ENCODE measurements at places on chromosomes 12 and 14. TPM values are rescaled to one million over a fixed set of nuclear protein-coding genes. Genes with fewer than 3 reads are reported as not detected.

- DNase-seq, result no peak
Observed at GRCh38 chr14:52563120-52563519, 10.5 kb downstream of the GPR137C start.

DNA sequence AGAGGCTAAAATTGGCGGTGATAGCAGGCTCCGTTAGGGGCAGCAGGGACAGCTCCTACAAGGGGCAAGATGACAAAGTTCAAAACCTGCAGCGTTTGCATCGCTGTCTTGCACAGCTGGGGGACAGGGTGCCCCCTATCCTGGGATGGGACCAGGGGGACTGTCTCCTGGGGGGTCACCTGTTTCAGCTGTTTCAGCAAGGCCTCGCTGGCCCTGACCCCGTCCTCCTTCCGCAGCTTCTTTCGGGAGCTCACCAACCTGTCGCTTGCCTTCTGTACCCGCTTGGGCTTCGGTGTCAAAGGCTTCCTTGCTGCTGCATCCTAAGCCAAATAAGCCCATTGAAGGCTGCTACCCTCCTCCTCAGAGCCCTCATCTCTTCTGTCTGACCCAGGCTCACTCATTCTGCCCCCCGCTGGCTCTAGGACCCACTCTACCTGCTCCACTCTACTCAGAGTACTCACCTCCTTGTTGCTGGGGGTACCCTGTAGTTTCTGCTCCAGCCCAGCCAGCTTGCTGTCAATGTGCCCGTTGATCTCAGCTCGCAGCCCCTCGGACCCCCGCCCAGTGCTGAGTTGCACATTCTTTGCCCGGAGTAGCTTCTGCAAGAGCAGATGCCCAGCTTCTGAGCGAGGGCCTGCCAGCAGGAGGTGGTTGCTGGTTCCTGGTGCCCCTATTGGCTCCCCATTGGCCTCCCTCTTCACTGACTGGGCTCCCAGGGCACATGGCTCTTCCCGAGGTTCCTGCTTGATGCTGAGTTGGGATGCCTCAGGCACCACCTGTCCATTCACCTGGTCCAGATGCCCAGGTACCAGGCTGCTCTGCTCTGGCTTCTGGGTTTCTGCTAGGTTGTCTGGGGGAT lies 12.4 kb upstream of the PRKAG1 start:
- no peak for DNase-seq

GRCh38 chr14:41409806-41410205 lies 196.9 kb upstream of the LRFN5 start:
- no peak for DNase-seq

DNA sequence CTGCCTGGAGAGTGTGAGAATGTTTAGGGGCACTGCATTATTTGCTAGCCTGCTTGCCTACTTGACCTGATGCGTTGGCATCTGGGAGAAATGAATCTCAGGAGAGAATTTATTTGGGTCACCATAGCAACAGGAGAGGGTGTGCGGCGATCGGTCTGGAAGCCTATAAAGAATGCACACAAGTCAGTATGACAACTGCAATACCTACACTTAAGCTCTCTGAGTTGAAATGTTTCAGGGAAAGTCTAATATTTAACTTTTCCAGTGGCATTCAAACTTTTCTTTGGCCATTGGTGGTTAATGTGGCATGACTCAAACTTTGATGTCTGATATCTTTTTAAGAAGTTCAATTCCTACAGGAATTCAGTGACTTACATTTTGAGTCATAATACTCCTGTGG lies 205.1 kb downstream of the NEDD1 start:
- DNase-seq, result no peak

- DNase-seq, result no peak
Observed at GRCh38 chr12:33588725-33589405, 149.2 kb upstream of the SYT10 start.

GRCh38 chr12:118822512-118822911 lies 158.8 kb upstream of the SRRM4 start:
- DNase-seq, result no peak

DNA sequence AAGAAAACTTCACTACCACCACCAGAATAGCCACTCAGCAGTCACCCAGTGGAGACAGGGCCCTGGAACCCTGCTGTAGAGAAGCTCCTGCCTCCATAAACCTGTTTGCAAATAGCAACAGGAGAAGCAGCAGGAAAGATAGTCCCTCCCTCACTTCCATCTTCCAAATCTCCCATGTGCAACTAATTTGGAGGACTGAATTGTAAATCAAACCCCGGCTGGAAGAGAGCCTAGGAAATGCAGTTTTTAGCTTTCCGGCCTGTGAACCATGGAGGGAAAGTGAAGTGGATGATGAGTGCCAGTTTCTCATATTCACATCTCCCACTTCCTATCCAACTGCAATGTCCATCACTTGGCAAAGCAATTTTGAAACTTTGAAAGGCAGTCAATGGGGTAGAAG lies 167.2 kb upstream of the FRMD6 start:
- DNase-seq, result no peak

DNA sequence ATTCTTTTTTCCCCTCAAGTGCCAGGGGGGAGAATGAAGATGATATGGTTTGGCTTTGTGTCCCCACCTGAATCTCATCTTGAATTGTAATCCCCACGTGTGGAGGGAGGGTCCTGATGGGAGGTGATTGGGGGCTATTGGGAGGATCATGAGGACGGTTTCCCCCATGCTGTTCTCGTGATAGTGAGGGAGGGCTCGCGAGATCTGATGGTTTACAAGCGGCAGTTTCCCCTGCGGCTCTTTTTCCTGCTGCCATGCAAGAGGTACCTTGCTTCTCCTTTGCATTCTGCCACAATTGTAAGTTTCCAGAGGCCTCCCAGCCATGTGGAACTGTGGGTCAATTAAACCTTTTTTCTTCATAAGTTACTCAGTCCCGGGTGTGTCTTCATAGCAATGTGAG lies 173.7 kb downstream of the CAND1 start:
- DNase-seq, result no peak

GRCh38 chr14:105974902-105975301 lies 448.5 kb downstream of the TMEM121 start:
- peak; percentile 75 for DNase-seq

GRCh38 chr12:26416550-26416949 lies 221.2 kb downstream of the SSPN start:
- DNase-seq, result no peak

DNA sequence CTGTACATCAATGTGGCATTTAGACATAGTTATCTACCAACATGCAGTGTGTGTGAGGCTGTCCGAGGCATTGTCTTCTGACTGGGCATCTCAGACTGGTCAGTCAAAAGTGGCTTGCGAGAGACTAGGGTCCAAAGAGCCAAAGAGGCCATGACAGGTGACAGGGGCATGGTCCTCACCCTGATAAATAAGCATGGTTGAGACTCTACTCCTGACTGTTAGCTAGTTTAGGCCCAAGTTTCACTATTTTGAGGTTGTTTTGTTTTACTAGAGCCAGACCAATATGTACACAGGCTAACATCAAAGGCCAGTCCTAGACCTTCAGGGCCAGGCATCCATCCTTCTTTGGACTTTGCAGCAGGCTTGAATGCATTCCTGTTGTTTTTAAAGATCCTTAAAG lies 76.9 kb upstream of the SRSF5 start:
- DNase-seq, result no peak

- DNase-seq, result no peak
Observed at GRCh38 chr12:40171501-40171900, 53.3 kb upstream of the LRRK2 start.

GRCh38 chr12:64950711-64951298 lies 126.4 kb downstream of the TBC1D30 start:
- DNase-seq, result no peak

- no peak for DNase-seq
Observed at GRCh38 chr12:56086608-56087007, 6.6 kb downstream of the ERBB3 start.

DNA sequence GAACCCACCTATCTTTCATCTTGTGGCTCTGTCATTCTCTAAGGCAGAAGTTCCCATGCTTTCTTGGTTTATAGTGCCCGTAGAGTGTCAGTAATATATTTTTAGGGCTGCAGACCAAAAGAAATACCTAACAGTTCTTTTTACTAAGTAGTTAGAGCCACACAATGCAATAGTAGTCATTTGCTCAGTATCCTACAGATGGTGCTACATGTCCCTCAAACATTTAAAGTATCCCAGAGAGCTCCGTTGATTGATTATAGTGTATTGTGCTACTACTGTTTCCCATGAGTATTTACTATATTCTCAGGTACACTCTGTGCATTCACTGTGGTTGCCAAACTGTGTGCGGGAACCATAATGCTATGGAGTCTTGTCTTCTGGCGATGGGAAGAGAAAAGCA lies 4.7 kb upstream of the PLBD1 start:
- no peak for DNase-seq

GRCh38 chr14:59221568-59221967 lies 33.1 kb downstream of the DAAM1 start:
- DNase-seq, result no peak

DNA sequence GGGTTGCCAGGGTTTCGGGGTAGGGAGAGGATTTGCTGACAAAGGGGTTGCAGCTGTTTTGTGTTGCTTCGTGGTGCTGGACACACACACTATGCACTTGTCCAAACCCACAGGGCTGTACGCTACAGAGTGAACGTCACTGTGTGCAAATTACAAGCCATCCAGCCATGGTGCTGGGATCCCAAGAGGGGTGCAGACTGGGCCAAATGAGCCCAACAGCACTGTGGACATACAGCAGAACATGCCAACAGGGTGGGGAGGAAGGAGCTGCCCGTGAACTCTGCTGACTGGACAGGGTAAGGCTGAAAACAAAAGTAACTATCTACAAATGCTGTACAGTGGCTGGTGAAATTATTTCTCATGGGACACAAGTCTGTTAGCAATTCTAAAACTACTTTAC lies 25.2 kb downstream of the POLE start:
- no peak for DNase-seq

- DNase-seq, result no peak
Observed at GRCh38 chr12:95741635-95742034, 48.9 kb downstream of the NTN4 start.

- DNase-seq, result no peak
Observed at GRCh38 chr12:69225251-69225910, 14.0 kb upstream of the CPSF6 start.

GRCh38 chr14:73764406-73765280 lies 50.5 kb upstream of the PNMA1 start:
- DNase-seq, result no peak

- DNase-seq, result no peak
Observed at GRCh38 chr12:65998536-65999530, 131.7 kb downstream of the LLPH start.

DNA sequence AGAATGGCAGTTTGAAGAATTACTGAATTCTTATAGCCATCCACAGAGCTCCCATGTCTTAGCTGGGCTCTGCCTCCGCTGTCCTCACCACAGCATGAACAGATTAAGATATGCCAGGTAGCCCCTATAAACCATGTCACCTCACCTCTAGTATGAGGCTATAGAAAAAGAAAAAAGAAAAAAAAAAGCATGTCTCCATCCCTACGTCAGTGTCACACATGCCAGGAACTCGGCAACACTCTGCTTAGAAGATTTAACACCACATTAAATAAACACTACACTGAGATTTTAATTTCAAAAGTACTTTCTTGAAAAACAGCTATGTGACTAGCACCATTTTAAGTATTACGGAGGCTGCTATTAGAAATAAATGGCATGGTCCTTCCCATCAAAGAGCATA lies 149.4 kb downstream of the CAPZA3 start:
- no peak for DNase-seq

DNA sequence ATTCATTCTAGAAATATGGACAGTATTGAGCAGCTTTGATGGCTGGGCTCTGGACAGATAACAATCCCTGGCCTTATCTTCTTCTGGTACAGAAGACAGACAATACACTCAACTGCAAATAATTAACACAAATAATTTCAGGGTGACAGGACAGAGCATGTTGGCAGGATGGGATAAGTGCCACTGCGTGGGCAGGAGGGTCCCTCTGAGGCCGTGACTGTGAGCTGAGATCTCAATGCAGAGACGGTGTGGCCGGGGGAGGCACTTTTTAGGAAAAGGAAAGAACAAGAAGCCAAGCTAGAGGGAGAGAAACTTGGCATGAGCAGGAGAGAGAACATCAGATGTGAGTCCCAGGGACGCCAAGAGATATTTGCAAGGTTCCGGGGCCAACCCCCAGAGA lies 8.1 kb downstream of the SYNE3 start:
- peak; percentile 21 for DNase-seq

DNA sequence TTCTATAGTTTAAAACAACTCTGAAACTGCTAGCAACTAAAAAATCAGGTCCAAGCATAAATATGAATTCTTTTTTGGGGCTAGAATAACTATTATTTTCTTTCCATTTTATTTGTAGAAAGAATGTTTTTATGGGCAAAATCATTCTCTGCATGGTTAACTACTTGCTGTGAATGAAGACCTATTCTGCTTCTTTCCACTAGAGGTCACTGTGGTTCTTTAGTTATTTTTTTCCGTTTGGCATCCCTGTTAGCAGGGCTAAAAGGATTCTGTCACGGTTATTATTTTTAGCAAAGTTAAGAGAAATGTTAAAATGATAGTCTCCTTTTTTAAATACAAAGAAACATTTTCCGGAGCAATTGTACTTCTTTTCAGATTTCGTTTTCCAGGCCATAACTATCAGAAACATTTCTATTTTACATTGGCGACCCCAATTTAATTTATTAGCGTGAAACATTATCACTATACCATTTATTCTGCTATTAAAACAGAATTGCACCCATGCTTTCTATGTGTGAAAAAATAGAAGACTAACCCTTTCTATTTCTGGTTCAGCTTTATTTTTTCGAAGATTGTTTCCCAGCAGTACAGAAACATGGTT lies 404.8 kb downstream of the ATP23 start:
- no peak for DNase-seq

NRXN3 gene
- not detected for total RNA-seq

VWF gene
- total RNA-seq, result 0.23 TPM

LGALS3 gene
- 119 TPM for total RNA-seq

NANOG gene
- total RNA-seq, result not detected

HCAR3 gene
- not detected for total RNA-seq

SERPINA4 gene
- not detected for total RNA-seq

BDKRB2 gene
- total RNA-seq, result not detected

ESR2 gene
- 0.11 TPM for total RNA-seq

FZD10 gene
- not detected for total RNA-seq

SERPINA9 gene
- not detected for total RNA-seq

DGKA gene
- total RNA-seq, result 783 TPM

PIWIL1 gene
- not detected for total RNA-seq
